Esophagus squamous epithelium (tissue), 5 donors: ENCODE measurements at places on chromosomes 11 and 22.

- DNase-seq: no peak
Observed at GRCh38 chr22:45880091-45880715, 96.8 kb downstream of the WNT7B start.

GRCh38 chr11:117827521-117828511 is 3.3 kb upstream of the FXYD2 start:
- no peak for DNase-seq

DNA sequence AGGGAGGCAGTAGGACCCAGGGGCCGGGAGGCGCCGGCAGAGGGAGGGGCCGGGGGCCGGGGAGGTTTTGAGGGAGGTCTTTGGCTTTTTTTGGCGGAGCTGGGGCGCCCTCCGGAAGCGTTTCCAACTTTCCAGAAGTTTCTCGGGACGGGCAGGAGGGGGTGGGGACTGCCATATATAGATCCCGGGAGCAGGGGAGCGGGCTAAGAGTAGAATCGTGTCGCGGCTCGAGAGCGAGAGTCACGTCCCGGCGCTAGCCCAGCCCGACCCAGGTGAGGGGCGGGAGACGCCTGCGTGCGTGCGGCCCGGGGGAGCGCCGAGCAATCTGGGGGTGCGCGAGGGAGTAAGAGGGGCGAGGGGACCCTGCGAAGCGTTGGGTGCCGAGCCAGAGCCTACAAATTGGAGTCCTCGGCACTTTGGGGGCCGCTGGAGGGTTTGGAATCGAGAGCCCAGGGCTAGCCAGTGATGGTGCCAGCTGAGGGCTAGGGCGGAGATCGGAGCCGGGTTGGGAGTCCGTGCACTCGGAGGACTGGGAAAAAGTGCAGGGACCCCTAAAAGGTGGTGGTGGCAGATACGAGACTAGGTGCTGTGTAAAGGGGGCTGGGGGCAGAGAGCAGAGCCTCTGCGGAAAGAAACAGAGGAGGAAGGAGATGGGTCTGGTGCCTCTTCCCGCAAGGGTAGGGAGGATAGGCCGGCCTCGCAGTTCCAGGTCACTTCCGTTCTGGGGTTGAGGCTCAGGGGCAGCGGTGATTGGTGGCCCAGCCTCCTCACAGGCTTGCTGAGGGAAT is at the start of gene SERPINH1:
Gene SERPINH1, plus strand, starts transcription at position 206 of the 788 bp plus-strand sequence. CDS start 4,097 bp downstream, outside the sequence.
- no peak for DNase-seq

DNA sequence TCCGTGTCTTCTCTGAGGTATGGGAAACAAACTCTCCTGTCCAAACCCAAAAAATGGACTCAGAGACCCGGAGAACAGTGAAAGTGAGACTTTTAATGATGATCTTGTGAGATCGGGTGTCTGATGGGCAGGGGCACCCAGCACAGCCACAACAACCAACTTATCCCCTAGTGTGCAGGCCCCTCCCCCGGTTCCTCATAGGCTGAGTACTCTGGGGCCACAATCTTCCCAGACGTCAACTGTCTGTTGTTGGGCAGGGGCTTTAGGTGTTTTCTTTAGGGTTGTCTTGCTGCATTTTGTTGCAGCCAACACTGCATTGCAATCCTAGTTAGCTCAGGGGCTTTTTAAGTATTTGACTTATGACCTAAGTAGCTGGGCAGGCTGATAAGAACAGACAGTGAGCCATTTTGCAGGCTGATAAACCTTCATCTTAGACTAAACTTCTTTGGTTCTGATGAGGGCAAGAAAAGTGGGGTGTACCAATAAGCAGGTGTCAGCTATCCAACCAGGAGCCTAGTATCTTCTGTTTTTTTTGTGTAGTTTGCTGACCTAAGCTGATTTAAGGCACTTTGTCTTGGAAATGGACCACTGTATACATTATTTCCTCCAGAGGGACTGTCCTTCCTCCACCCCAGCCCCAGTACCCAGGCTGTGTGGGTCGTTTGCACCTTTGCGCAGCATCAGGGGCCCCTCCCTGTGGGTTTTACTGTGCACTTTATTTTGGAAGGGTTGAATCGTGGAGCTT is 1323.6 kb downstream of the TBC1D22A start:
- DNase-seq: no peak

DNA sequence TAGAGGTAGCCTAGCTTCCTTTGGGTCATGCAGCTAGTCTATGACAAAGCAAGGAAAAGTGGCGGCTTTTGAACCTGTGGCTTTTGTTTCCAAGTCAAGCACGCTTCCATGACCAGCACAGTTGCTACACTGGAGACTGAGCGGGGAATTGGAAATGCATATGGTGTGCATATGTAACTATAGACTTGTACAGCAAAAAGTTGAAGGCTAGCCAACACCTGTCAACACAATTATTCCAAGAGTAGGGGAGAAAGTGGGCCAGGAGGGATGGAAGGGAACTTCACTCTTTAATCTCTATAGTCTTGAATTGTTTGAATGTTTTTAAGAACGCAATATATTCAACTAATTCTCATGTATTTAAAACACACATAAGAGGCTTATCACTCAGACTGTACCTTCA is 218.5 kb upstream of the CADM1 start:
- DNase-seq: no peak

- no peak for DNase-seq
Observed at GRCh38 chr11:97938789-97939188, 1082.0 kb upstream of the CNTN5 start.

- no peak for DNase-seq
Observed at GRCh38 chr11:132028380-132029240, 658.2 kb downstream of the NTM start.

DNA sequence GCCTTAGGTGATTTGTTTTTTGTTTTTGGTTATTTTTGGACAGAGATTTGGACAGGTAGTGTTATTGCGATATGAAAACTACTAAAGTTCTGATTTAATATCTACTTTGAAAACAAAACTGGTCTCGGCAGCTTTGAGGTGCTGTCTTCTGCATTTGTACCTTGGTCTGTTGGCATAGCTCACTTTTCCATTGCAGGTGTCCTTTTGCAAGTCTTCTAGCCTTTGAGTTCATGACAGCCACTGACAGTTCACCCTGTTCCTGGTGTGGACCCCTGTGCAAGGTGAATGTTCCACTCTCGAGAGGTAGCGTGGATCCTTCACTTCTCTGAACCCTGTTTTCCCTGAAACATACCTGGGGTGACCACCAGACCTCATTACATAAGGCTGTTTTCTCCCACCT is 44.9 kb upstream of the ST14 start:
- DNase-seq: no peak

- no peak for DNase-seq
Observed at GRCh38 chr11:27470826-27471588, 1.6 kb downstream of the LGR4 start.

DNA sequence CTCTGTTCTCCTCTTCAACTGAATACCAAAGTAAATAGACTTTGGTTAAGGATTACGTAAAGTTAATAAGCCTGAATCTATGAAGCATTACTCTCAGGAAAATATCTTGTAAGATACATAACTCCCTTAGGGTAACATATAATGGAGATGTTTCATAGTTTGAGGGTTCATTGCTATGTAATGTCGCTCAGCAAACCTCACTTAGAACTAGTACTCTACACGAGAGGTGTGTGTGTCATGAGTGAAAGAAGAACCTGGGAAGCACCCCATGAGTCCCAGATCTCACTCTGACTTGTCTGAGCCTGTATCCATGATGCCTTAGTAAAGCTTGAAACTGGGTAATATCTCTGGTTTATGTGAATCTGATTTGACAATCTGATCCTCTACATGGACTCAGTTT is 429.5 kb upstream of the ANO3 start:
- DNase-seq: no peak

DNA sequence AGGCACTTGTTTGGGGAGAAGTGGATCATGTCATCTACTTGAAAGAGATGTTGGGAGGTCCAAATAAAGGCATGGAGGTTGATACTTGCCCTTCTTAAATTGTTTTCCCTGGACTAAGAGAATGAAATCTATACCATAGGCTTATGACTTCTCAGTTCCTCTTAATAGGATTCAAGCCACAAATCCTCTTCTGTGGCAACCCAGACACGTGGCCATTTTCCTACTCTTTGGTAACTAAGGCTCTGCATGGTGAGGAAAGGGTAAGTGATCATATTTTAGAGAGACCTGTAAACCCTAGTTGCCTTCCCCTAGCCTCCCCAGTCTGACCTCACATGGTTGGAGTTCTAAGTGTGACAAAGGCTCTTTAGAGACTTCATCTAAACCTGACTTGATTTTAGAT is 72.9 kb upstream of the CD44 start:
- no peak for DNase-seq

GRCh38 chr11:116613206-116613875 is 159.4 kb downstream of the BUD13 start:
- DNase-seq: no peak

DNA sequence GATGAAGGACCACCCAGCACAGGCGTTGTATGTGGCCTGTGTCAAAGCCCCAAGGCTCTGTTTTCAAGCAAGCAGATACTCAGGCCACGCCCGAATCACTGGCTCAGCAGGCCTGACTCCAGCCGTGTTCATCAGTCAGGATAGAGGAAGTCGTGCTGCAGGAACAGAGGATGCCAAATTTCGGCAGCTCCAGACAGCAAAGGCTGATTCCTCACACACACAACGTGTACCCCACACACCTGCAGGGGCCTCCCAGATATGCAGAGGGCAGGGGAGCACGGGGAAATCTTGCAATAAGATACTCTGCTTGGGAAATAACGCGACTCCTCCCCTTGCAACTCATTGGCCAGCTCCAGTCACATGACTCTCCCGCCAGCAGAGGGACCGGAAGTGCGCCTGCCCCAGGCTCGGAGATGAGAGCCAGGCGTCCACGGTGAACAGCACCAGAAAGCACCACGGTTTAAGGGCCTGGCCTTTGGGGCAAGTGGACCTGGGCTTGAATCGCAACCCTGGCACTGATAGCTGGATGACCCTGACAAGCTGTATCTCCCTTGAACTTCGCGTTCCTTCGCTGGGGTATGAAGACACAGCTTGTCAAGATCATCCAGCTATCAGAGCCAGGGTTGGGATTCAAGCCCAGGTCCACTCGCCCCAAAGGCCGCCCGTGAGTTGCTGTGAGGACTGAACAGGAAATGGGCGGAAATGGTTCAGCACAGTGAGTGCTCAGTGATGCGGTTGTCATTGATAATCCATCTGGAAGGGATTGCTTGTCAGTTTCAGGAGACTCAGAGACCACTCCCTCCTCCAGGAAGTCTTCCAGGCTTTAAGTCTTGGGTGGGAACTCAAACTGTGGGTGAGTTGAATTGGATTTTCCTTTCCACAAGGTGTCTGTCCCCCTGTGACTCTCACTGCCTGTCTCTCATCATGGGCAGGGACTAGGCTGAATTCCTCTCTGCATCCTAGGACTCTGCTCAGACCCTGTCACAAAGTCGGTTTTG is 88.5 kb downstream of the MYEOV start:
- no peak for DNase-seq

GRCh38 chr11:86660736-86661135 is 11.7 kb downstream of the ME3 start:
- DNase-seq: no peak

DNA sequence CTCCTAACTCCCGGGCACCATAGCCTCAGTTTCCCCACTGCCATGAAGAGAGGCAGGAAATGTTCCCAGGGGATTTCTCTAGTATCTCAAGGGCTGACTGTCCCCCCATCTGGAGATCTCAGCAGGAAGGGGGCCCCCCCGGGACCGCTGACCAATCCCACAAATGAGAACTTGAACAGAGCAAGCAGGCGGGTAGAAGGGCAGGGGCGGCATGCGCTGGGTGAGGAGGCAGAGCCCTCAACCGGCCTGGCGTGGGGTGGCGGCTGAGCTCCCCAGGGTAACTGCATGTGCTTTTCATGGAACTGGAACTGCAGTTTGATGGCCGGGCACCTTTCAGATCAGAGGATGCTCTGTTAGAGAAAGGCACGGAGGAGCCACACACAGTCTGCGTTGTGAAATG is 144.5 kb downstream of the CTTN start:
- DNase-seq: no peak

DNA sequence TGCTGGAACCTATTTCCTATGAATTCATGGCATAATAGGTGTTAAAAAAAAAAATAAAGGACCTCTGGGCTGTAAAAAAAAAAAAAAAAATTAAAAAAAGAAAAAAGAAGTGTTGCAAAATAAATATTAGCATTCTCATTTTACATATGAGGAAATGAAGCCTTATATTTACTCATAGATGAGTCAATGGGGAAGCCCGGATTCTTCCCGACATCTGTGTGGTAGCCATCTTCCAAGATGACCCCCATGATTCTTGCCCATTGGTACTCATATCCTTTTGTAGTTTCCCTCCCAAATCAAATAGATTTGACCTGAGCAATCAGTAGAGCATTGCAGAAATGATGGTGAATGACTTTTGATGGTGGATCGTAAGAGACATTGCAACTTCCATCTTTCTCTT is 3.0 kb upstream of the SWAP70 start:
- DNase-seq: no peak

DNA sequence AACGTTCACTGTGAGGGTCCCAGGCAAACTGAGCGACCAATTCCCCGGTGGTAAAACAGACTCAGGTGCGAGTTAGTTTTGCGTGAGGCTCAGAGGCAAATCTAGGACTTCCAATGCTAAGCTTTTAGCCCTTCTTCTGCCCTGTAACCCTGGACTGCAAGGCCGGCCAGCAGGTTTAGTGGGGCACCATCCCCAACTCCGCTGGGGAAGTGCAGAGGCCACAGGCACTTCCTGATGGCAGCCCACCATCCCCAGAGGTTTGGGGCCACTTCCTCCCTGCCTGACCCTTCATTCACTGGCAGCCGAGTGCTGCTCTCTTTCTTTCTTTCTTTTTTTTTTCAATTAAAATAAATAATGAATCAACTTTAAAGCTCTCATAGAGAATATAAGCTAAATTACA is 124.6 kb upstream of the B3GAT1 start:
- no peak for DNase-seq
